H7 (cell line): ENCODE measurements at places on chromosomes 12 and 14.

- DNase-seq = no peak
Observed at GRCh38 chr14:60093606-60094005, 1.9 kb downstream of the PCNX4 start.

DNA sequence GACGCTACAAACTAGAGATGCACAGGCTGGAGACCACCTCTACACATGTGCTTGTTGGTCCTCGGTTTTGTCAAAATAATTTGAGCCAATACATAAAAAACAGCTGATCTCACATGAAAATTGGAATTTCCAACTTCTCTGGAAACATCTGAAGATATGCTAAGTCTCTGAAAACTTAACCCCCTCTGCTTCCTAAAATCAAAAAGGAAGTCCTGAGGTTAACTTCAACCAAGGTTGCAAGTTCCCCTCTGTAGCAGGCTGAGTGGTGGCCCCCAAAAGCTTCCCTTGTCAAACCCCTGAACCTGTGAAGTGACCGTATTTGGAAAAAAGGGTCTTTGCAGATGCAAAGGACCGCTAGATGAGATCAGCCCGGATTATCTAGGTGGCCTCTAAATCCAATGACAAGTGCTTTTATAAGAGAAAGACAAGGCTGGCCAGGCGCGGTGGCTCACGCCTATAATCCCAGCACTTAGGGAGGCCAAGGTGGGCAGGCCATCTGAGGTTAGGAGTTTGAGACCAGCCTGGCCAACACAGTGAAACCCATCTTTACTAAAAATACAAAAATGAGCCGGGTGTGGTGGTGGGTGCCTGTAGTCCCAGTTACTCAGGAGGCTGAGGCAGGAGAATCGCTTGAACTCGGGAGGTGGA, 32.0 kb upstream of the VPS37B start:
- DNase-seq = no peak

DNA sequence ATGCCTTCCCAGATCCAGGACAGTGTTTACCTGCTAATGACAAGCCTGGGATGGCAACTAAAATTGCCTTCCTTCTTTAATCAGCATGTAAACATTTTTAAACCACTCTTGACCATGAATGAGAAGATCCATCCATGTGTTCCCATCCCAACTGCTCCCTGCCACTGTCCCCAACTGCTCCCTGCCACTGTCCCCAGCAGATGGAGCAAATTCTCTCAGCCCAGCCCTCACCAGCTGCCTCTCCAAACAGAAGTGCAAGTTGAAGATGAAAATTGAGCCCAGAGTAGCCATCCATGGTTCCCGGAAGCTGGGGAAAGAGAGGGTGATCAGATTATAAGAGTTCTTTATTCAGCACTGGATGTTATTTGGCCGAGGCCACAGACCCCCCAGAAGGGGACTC, 133.1 kb downstream of the SLC15A4 start:
- no peak for DNase-seq

- no peak for DNase-seq
Observed at GRCh38 chr12:49068879-49069506, 786 bp downstream of the RHEBL1 start.

- DNase-seq = peak; percentile 62
Observed at GRCh38 chr14:33475623-33476022, 475.3 kb downstream of the EGLN3 start.

DNA sequence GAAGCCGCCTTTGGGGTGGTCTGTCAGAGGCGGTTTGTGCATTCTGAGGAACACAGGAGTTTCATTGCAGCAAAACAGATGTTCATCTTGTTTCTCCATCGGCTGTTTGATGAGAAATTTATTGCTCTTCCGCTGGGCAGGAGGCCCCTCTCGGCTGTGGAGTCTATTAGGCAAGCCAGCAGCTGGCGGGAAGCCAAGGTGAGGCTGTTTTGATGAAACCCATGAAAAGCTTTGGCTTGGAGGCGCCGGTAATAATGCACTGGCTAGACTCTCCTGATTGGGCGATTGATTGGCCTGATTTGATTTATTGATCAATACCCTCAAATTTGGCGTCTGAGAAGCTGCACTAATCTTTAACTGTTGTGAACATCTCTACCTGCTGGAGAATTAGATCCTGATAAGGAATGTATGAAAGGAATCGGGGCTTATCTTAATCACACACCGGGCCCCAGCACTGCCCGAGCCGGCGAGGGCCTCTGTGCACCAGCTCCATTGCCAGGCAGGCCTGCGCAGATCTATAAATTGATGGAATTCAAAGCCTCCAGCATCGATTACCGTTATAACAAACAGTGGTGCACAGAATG, 187.7 kb downstream of the PHETA1 start:
- no peak for DNase-seq

GRCh38 chr14:32073537-32074189, 3.4 kb upstream of the ARHGAP5 start:
- DNase-seq = peak; percentile 55

- no peak for DNase-seq
Observed at GRCh38 chr12:2643576-2644135, 151.1 kb upstream of the FKBP4 start.

DNA sequence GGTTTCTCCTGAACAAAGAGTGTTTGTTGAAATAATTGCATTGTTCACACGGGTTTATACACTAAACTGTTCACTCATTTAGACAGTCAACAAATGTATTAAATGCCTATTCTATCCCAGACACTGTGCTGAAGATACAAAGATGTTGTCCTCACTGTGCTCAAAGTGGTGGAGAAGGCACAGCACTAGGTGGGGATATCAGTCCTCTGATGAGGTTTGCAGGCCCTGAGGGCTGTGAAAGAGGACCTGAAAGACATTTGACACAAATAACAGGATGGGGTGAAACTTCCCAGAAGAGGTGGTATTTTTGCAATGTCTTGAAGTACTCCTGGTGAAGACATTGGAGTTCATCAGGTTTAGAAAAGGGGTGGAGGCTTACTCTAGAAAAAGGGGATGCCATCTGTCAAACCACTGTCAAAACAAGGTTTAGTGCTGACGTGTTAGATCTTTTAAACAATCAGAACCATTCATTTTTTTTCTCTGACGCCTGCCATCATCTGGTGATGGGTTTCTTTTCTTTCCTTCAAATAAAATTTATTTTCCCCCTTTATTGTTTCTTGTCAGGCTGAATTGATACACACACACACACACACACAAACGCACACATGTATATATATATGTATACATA, 69.5 kb downstream of the ACSS3 start:
- DNase-seq = no peak
